Right ventricle myocardium inferior (tissue), 1 donor: ENCODE measurements at places on chromosomes 2 and 18. TPM values are rescaled to one million over a fixed set of nuclear protein-coding genes. Genes with fewer than 3 reads are reported as not detected.

DNA sequence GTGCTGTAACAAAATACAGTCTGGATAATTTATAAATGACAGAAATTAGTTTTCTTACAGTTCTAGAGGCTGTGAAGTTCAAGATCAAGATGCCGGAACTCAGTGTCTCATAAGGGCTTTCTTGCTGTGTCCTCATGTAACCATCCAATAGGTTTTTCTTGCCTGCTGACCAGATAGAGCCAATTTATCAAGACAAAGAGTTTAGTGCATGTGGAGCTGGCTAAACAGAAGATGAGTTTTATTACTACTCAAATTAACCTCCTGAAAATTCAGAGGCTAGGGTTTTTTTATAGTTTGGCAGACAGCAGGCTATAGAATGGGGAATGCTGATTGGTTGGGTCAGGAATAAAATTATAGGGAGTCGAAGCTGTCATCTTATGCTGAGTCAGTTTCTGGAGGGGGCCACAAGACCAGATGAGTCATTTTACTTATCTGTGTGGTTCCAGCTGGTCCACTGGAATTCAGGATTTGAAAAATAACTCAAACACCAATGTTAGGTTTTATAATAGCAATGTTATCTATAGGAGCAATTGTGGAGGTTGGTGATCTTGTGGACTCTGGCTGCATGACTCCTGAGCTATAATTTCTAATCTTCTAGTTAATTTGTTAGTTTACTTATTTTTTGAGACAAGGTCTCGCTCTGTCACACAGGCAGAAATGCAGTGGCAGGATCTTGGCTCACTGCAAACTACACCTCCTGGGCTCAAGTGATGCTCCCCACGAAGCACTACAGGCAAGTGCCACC, 3.2 kb upstream of the PDK1 start:
- no peak for DNase-seq

Gene ERMN
- not detected for total RNA-seq

Gene TCF23
- total RNA-seq, result 0.16 TPM

Gene ANKRD30B
- total RNA-seq, result not detected

Gene LONRF2
- 14.9 TPM for total RNA-seq

Gene FBXO48
- total RNA-seq, result 1.1 TPM

DNA sequence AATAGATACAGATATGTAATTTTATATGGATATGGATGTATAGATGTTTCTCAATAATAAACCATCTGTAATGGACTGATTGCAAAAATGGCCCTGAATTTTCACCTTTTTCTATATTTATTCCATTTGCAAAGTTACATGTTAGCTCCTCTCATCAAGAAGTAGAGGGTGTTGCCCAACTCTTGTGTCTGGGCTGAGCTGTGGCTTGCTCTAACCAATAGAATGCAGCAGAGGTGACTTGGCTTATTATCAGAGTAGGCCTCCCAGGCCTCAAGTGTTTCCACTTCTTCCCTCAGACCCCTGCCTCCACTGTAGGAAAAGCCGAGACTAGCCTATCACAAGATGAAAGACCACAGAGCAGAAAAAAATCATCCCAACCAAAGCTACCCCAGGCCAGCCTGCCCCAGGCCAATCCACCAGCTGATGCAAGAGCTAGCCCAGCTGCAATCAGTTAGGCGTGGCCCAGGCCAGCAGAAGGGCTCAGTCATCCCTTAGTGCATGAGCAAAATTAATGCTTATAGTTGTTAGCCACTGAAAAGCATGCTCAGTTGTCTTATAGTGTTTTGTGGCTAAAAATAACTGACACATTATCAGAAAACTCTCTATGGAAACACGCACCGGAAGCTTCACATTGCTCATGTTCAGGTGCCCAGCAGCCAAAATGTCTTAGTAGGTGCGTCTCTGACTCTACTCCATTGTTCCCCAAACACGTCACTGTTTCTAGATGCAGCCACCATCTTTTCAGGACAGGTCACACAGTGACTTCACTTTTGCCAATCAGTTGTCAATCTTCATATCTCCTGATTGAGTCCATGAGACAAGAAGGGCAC, 464.0 kb downstream of the FBXO15 start:
- DNase-seq, result no peak

- DNase-seq, result no peak
Measured at GRCh38 chr2:164917296-164917903, 37.9 kb downstream of the SLC38A11 start.

Gene APLF
- 3.8 TPM for total RNA-seq

Gene HOXD11
- total RNA-seq, result not detected

DNA sequence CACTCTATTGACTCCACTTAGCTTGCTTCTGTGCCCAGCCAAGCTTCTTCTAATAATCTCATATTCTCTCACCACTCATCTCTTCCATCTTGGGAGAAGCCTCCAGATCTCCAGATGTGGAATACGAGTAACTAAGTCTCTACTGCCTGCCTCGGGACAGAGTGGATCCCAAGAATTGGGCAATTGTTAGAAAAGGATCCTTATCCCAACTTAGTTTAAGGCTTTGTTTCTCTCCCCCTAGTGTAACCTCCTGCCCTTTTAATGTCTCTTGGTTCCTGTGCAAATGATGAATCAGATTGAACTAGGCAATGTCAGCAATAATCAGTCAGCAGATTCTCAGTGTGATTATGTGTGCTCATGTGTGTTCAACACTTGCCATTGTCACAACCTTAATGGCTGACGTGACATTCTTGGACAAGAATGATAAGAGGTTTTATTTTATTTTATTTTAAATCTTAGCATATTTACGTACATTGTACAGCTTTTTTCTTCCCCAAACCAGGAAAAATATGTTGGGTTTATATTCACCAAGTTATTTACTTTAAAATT, 59.7 kb downstream of the MYO3B start:
- DNase-seq, result no peak

DNA sequence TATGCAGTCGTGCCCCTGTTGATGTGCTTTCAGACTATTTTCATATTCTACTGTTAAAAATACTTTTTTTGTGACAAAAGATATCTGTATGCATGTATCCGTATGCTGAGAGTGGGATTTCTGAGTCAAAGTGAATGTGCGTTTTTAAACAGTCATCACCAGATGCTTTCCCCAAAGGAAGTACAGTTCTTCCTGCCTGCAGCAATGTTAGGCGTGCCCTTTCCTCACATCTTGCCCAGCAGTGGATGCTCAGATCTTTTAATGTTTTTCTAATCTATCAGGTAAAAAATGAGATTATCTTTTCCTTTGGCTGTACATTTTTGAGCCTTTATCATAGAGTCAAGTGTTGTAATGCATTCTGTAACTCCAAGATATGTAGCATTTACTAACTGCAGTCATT, 111.7 kb downstream of the PTPRM start:
- no peak for DNase-seq

GRCh38 chr2:112622528-112622849, 23.2 kb upstream of the SLC20A1 start:
- DNase-seq, result no peak

Gene ZNF2
- 4.3 TPM for total RNA-seq

Gene CDH19
- total RNA-seq, result 25.1 TPM

Gene OSBPL6
- total RNA-seq, result 3.4 TPM

- DNase-seq, result peak; percentile 76
Measured at GRCh38 chr18:48948112-48949049, 2.4 kb downstream of the SMAD7 start.

DNA sequence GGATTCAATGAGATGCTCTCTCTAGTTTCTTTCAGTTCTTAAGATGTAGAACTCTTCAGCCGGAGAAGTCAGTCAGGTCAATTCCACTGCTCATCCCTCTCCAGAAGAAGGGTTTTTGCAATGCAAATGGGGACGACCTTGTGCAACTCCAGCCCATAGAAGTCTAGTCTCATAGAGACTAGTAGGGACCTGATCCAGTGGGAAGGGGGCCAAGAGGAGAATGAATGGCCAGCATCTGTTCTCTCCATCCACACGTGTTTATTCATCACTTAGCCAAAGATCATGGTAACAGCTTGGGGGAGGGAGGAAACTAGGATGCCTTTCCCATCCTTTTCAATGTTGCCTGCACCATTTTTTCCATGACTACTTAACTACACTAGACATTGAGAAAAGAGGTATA, 120.2 kb downstream of the LAMA3 start:
- no peak for DNase-seq

DNA sequence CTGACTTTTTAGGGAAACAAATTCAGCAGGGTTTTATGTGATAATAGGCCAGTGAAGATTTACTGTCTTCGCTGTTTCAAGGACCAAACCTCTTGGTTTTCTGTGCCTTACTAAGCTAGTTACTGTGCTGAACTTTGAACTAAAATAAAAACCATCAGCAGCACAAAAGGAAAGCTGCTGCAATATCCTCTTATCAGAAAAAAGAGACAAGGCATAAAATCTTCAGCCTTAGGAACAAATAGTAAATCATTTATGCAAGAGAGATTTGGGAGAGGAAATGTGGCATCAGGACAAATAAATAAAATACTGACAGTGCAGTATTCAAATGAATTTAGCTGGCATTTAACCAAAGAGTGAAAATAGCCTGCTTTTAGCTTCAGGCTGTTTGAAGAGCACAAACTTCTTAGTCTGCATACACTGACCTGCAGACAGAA, 64.1 kb upstream of the EHBP1 start:
- no peak for DNase-seq

DNA sequence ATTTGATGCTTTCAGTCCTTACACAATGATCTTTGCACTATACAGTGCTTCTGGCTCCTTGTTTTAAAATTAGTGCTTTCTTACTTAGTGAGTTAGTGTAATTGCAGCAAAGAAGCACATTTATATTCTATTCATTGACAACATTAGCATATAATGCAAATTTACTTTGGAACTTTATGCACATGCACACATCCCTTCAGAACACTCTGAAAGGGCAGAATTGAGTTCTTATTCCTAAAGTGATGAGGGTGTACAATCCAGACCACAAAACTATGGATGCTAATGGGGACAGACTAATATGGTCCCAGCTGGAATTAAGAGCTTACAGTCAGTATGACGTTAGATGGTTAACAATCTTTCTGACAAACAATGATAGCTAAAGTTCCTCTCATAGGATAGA, 127.1 kb downstream of the RBMS1 start:
- DNase-seq, result no peak

Gene DUSP2
- total RNA-seq, result 1.3 TPM

GRCh38 chr2:11758187-11758586, 11.8 kb downstream of the LPIN1 start:
- no peak for DNase-seq

Gene FAM110C
- 2.9 TPM for total RNA-seq

- DNase-seq, result no peak
Measured at GRCh38 chr2:9641641-9642040, 10.8 kb upstream of the YWHAQ start.

DNA sequence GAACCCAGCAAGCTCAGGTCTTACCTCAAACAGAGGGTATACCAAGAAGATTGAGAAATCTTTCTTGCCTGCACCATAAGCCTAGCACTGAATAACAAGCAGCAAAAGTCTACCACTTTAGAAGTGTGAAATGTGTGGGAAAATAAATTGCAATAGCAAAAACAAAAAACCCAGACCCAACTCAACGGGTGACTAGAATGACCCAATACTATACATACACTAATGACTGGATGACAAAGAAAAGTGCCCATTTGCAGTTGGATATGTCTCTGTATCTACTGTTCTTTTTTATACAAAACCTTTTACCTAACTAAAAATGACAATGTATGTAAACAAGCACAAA, 950.6 kb downstream of the TRIB2 start:
- DNase-seq, result no peak
